ENCODE measurements at places on chromosomes 2 and 18.

GRCh38 chr2:226213717-226214116 lies 585.9 kb downstream of the IRS1 start:
- no peak for DNase-seq

- DNase-seq = no peak
Observed at GRCh38 chr18:80034852-80035406, 695 bp downstream of the RBFA start.

- DNase-seq = no peak
Observed at GRCh38 chr2:137842430-137842829, 121.8 kb upstream of the HNMT start.

- no peak for DNase-seq
Observed at GRCh38 chr2:162317058-162317742, 1.3 kb downstream of the IFIH1 start.

DNA sequence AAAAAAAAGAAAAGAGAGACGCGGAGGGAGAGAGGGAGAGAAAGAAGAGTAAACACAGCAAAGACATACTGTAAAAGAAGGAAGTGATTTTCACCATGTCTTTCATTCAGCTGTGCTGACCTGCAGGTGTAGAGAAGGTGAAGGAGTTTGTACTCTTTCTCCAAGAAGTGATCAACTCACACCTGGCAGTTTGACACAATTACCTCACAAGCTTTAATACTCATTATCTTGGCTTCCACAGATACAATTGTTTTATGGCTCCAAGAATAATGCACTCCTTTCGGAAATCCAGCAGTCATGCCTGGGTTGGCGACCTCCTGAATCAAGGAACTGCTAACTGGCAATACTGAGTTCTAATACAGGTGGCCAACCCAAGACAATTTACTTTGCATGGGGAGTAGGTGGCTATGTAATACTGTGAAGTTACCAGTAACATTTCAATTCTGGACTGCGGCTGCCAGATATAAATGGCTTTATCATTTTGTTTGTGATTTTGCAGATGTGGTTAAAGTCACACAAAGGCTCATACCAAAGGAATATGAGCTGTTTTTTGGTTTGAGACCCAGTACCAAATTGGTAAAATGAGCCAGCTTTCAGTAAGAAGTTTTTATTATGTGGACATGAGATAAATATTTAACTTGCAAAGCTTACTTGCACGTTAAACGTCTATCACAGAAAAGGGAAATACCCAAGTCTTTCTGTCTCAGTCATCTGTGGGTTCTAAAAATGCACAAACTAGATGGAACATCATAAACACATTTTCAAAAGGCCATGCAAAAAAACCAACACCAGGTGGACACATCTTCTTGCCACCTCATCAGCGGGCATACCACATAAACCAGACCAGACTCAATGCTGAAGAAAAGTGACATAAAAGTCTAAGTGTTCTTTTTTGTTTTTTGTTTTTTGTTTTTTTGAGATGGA lies 69.3 kb downstream of the NCKAP5 start:
- DNase-seq = peak; percentile 16

GRCh38 chr2:189092936-189093335 lies 86.6 kb downstream of the COL5A2 start:
- DNase-seq = no peak

- peak; percentile 67 for DNase-seq
Observed at GRCh38 chr18:3450012-3450798, at the start of gene TGIF1. TGIF1 (plus strand) TSS chr18:3450172; CDS start chr18:3450490, 318 bp downstream.

- no peak for DNase-seq
Observed at GRCh38 chr2:202815548-202816360, 55.8 kb downstream of the ICA1L start.

GRCh38 chr2:161090411-161090810 lies 69.8 kb upstream of the TANK start:
- DNase-seq = no peak

GRCh38 chr2:30686669-30687068 lies 120.6 kb downstream of the CAPN13 start:
- DNase-seq = no peak

- no peak for DNase-seq
Observed at GRCh38 chr2:11967946-11968465, 221.6 kb downstream of the LPIN1 start.

GRCh38 chr2:70820499-70820898 lies at the start of gene CLEC4F:
CLEC4F (minus strand) TSS chr2:70820599; CDS start chr2:70820523, 76 bp downstream.
- DNase-seq = no peak

GRCh38 chr2:160741815-160742214 lies 248.2 kb upstream of the RBMS1 start:
- DNase-seq = no peak

GRCh38 chr2:120014226-120014980 lies 1.5 kb downstream of the EPB41L5 start:
- no peak for DNase-seq

- no peak for DNase-seq
Observed at GRCh38 chr2:23745068-23745725, 181.7 kb downstream of the ATAD2B start.

DNA sequence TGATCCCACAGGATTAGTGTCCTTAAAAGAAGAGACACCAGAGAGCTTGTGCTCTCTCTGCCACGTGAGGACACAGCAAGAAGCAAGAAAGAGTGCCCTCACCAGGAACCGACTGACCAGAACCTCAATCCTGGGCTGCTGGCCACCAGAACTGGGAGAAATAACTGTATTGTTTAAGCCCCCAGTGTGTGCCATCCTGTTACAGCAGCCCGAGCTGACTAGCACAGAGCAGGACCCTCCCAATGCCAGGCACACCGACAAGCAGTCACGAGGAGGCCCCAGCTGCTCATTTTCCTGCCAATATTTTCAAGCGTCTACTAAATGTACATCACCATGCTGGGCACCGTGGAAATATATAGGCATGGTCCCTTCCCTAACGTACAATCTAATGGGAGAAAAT lies 17.1 kb downstream of the FAM178B start:
- no peak for DNase-seq

- DNase-seq = no peak
Observed at GRCh38 chr2:122804494-122804893, 1049.0 kb downstream of the TSN start.

GRCh38 chr2:8737571-8738175 lies 55.8 kb downstream of the ID2 start:
- no peak for DNase-seq

All from GM06990 (cell line).